ENCODE measurements at places on chromosomes 7 and 10.

GRCh38 chr7:157541295-157542067 lies 204.7 kb downstream of the DNAJB6 start:
- no peak for DNase-seq

DNA sequence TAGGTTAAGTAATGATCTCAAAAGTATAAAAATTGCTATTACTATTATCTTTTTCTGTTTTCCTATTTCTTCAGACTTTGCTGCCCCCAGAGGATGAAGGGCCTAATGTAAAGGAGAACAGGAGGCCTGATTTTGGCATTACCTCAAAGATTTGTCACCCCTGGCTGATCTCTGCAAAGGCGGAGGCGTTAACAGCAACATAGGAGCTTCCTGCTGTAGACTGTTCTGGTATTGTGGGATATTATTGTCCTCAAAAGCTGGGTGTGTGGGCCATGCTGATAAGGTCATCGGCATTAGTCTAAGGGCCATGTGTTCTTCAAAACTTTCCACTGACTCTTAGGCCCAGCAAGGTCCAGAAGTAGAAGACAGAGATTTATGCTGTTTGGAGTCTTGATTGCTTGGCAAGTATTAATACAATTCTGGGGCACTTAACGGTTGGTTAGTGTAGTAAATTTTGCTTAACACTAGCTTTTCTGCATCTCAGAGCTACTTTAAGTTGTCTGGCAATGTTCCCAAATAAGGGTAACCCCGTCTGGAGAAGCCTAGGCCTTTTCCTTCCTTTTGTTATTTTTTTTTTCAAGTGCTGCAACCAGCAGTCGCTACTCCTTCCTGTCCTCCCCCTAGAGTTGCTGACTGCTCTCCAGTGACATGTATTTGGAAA lies 14.0 kb upstream of the ENTPD1 start:
- DNase-seq: no peak

DNA sequence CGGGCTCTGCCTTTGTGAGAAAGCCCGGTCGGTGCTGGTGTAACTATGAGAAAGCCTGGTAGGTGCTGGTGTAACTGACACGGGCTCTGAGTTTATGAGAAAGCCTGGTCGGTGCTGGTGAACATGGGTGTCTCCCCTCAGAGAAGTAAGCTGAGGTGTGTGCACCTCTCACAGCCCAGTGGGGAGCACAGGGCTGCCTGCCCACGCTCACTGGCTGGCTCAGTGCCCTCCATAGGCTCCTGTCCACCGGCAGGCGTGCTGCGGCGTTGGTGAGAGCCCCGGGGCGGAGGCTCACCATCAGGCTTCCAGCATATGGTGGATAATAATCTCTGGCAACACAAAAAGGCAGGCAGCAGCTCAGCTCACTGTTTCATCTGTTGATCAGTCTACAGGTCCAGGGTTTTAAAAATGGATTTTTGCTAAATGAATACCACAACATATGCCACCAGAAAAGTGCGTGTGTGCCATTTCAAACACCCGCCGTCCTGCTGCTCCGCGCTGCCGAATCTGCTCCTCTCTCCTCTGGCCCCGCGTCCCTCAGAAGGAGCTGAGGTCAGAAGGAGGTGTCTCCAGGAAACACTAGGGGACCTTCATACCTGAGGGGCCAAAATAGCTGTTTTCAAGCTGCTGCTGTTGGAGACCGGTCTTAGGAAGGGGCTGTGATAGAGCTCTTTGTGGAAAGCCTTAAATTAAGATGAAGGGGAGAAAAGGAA lies 365.7 kb downstream of the DNAJB6 start:
- DNase-seq: no peak

DNA sequence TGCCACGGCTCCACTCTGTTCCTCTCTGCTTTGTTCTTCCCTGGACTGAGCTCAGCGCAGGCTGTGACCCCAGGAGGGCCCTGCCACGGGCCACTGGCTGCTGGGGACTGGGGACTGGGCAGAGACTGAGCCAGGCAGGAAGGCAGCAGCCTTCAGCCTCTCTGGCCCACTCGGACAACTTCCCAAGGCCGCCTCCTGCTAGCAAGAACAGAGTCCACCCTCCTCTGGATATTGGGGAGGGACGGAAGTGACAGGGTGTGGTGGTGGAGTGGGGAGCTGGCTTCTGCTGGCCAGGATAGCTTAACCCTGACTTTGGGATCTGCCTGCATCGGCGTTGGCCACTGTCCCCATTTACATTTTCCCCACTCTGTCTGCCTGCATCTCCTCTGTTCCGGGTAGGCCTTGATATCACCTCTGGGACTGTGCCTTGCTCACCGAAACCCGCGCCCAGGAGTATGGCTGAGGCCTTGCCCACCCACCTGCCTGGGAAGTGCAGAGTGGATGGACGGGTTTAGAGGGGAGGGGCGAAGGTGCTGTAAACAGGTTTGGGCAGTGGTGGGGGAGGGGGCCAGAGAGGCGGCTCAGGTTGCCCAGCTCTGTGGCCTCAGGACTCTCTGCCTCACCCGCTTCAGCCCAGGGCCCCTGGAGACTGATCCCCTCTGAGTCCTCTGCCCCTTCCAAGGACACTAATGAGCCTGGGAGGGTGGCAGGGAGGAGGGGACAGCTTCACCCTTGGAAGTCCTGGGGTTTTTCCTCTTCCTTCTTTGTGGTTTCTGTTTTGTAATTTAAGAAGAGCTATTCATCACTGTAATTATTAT lies 1.2 kb downstream of the CLDN4 start:
- no peak for DNase-seq

DNA sequence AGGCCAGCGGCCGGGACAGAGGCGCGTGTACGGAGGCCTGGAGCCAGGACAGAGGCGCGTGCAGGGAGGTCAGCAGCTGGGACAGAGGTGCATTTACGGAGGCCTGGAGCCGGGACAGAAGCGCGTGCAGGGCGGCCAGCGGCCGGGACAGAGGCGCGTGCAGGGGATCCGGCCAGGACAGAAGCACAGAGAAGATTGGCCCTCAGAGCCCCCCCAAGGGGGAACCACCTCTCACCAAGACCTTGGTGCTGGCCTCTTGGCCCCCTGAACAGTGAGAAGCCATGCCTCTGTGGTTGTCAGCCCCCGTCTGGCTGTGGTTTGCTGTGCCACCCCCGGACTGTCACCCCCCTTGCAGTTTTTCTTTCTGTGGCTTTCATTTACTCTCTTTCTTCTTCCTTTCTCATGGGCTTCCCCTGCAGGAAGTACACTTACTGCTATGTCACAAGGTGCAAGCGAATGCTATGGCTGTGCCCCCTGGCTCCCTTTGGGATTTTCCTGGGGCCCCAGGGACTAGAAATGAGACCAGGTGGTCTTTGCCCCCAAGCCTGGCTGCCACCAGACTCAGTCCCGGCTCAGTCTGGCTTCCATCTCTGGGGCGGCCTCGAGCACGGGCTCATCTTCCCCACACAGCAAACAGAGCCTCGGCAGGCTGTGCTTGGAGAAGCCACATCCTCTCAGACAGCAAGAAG lies 41.1 kb downstream of the INSIG1 start:
- peak; percentile 50 for DNase-seq

DNA sequence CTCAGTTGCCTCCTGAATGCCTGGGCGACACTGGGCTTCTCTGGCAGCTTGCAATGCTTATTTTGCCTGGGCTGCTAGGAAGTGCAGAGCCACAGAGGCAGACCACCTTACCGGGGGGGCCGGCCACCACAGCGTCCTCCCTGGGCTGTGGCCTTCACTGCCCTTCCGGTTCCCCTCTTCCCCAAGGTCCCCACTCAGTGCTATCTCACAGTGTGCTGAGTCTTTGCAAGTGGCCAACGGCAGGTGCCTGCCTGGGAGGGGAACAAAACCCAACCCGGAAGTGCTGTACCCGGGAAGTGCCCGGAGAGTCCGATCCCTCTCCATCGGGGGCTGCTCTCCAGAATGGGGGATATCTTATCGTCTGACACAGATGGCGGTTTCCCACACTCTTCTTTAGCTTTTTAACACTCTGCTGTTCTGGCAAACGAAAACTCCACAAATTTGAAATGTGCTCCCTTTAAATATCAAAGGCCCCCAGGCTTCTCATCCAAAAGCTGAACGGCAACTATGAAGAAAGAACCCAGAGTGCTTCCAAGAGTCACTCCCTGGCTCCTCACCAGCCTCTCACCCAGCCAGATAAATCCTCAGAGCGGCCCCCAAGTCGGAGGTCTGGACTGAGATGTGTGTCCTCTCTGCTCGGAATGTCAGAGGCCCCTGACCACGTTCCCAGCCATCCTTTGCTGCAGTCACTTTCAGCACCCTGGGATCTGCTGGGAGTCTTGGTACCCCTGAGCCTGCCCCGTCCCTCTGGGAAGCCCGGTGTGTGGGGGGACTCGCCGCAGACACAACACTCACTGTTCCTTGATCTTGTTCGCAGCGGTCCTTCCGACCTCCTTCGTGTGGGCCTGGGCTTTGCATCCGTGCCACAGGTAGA lies 165.1 kb downstream of the SVIL start:
- no peak for DNase-seq

DNA sequence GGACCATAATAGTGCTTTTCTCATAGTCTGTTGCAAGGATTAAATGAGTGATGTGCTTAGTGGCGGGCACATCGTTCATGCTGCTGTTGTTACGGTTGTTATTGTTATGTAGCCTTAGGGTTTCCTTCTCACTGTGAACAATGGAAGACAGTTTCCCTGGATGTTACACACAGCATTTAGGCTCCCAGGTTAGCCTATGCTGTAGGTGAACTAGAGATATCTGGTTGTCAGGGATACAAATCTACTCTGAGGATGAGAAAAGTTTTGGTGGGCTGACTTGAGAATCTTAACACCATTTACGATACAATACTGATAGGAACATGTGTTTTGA lies 14.7 kb downstream of the SH3PXD2A start:
- DNase-seq: no peak

DNA sequence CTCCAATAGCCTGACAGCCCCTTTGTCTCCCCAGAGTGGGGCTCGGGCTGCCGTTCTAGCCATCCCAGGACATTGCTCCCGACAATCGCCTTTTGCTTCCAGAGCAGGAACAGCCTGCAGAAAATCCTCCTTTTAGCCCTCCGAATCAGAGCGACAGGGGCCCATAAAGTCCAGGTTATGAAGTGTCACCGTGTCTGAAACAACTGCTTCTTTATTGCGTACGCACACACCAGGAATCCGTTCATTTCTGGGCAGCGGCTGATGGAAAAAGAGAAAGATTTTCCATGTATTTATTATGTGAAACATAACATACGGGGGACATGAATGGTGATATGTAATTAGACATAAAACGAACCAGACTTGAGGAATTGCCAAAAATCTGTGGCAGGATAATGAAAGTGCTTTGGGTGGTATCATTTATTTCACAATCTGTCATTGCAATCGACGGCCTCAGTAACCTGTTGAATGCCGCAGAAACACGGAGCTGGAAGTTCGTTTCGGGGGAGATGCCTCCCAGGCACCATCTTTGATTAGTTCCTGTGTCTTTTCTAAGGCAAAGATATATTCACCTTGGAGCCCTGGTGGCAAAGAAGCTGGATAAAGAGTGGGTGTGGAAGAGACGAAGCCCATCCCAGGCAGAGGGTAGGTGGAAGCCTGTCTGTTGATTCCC lies 48.1 kb downstream of the FAM241B start:
- no peak for DNase-seq

DNA sequence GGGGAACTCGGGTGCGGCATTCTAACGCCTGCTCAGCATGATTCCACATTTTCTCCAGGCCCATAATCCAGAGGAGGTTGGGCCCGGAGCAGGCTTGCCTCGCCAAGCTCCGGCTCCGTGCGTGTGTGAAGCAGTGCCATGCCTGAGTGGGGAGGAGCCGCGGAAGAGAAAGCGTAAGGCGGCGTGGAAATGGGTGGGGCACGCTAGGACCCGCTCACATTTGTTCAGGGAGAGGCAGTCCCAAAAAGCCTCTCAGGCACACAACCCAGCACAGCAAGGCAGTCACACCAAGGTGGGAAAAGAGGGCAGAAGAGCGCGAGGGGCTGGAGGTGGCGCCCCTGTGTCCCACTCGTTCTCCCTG lies 695 bp upstream of the VDAC2 start:
- peak; percentile 88 for DNase-seq
